NCI-H2171 (cell line): ENCODE measurements at places on chromosomes 2 and 18.

DNA sequence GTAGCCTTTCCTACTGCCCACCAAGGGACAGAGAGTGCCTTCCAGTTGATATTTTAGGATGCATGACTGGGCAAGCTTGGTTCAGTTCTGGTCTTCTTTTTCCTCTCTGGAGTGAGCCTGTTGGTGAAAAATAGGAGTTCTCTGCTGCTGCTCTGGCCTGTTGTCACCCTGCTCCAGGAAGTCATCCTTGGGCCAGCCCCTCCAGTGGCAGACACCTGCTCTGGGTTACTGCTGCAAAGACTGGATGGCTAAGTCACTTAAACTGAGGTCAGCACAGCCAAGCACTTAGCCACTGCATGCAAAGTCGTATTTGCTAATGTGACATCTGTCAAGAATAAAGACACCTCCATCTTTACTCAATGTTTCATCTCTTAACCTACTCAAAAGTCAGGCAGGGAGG, 219.6 kb upstream of the ID2 start:
- DNase-seq: no peak

- DNase-seq: no peak
Observed at GRCh38 chr18:11124054-11124453, 25.3 kb downstream of the PIEZO2 start.

DNA sequence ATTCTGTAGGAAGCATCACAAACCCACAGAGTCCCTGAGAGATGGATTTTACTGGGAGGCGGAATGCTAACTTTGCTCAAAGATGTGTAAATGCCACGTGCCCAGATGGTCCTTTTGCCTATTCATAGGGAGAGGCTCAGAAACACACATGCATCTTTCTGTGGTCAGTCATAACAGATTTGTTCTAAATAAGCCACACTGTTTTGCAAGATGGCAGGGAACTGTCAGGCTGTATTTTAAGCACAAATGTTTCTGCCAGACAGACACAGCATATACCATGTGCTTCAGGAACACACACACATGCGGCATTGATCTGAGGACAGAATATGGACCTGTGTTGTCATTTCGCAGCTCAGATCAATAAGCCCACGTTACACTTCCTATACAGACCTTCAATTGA, 312.0 kb downstream of the GPD2 start:
- DNase-seq: no peak

DNA sequence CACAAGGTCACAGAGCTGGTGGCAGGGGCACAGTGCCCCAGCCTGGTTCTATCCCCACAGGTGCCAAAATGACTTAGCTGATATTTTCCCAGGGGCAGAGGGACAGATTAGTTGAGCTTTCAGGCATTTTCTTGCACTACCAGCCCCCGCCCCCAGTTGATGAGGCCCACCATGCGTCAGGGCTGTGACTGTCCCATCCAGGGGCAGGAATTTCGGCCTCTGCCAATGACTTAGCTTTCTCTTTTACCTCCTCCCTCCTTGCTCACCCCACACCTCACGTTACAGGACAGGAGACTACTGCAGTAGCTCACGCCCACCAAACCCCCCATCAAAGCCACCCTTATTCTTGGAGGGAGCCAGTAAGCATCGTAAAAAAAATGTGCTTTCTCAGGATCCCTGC, 31.5 kb downstream of the MRO start:
- no peak for DNase-seq

- DNase-seq: no peak
Observed at GRCh38 chr18:45557287-45557686, 58.0 kb upstream of the SLC14A2 start.

- no peak for DNase-seq
Observed at GRCh38 chr2:237779521-237779920, 19.1 kb upstream of the RBM44 start.

- DNase-seq: no peak
Observed at GRCh38 chr2:18066066-18066465, 187.6 kb downstream of the KCNS3 start.

DNA sequence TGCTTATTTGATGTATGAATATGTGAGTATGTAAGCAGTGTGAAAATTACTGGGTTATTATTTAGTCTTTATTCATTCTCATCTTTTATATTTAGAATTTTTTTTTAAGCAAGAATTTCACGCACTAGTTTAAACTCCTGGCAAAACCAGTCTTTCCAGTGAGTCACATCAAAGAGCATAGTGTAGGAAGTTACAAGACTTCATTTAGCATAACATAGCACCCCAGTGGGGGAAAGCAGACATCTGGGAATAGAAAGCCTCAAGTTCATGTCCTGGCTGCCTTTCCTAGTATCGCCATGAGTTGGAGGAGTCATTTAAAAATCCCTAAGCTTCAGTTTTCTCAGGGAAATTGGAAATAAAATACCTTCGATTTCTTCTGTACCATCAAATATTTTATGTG, 408.3 kb downstream of the NUP35 start:
- no peak for DNase-seq

- no peak for DNase-seq
Observed at GRCh38 chr2:45130736-45131135, 121.5 kb upstream of the SIX2 start.

GRCh38 chr2:123043458-123043857, 981.6 kb upstream of the CNTNAP5 start:
- DNase-seq: no peak

DNA sequence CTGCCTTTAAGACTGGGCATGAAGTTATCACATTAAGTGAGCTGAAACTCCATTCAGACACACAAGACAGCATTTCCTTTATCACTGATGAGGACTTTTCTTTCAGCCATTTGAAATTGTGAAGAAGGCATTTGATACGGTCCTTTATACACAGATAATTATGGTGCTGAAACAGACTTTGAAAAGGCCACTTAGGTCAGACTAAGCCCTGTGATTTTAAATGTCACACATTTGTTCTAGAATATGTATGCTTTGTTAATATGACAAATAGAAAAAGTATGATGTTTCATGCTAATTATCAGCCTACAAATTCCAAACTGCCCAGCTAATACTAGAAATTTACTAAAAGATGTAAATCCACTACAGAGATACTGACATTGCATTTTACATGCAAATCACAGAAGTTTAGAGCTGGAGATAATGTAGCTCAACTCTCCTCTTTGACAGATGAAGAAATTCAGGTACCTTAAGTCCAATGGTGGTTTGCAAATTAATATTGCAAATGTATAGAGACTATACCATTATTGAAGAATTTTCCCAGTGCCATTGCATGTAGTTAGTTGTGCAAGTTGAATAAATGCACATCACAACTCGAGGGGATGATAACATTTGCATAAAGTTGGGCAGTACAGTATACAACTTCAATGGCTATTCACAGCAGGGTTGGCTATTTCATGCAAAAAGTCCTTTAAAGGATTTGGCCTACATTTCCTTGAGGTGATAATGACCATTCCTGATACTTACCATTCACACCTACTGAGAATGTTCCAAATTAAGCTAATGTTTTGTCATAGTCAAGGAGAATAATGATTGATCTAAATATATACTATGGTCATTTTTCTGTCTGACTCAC, 175.2 kb downstream of the UPP2 start:
- no peak for DNase-seq

DNA sequence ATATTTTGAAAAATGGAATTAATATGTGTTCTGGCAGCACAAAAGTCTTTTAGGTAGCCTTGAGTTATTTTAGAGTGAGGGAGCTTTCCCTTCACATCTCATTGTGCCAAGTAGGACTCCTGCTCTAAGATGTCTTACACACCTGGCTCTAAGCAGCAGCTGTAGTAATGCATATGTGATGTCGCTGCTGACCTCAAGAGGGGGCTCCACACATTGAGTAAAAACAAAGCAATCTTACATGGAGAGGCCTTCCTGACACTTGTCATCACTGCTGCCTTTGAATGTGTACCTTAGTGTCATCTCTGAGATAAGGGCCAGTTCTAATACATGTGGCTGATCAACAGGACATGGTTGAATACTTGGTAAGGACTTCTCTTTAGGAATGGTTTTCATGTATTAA, 75.8 kb downstream of the ACTR3 start:
- peak; percentile 4 for DNase-seq

DNA sequence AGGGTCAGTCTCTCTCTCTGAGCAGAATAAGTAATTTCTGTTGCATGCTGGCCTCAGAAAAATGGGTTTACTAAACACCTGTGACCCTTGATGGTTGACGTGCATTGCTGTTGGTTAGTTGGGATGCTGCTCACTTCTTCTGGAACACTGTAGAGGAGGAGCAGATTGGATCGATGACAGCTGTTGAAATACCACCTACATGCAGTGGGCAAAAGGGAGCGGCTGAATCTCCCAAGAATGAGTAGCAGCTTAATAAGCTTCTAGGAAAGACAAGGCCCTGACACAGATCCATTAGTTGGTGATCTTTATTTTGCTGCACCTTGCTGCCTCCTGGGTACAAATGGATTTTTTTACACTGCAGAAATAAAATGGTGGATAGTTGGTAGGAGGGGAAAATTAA, 43.2 kb downstream of the KDM3A start:
- DNase-seq: no peak

- no peak for DNase-seq
Observed at GRCh38 chr2:96699621-96700020, 40.2 kb downstream of the LMAN2L start.

DNA sequence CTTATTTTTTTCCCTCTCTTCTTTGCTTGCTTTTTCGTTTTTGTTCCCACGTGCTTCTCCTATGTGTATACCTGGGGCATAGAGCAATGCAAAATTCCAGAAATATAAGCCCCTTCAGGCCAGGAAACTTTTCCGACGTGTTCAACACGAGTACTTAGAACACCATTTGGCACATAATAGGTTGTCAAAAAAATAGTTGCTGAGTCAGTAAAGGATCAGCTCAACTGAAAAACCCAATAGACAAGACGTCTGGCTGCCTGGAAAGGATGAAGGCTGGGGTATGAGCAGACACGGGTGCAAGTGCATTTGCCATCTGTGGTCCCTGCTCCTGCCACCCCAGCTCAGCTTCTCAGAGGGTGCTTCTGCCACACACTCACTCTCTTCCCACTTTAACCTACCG, 823.0 kb upstream of the SOX11 start:
- no peak for DNase-seq

GRCh38 chr18:46715062-46715461, 41.8 kb downstream of the ST8SIA5 start:
- DNase-seq: no peak

- DNase-seq: no peak
Observed at GRCh38 chr2:101464841-101465240, 10.1 kb downstream of the RFX8 start.

GRCh38 chr2:69007603-69008002, 5.4 kb upstream of the ANTXR1 start:
- DNase-seq: no peak

DNA sequence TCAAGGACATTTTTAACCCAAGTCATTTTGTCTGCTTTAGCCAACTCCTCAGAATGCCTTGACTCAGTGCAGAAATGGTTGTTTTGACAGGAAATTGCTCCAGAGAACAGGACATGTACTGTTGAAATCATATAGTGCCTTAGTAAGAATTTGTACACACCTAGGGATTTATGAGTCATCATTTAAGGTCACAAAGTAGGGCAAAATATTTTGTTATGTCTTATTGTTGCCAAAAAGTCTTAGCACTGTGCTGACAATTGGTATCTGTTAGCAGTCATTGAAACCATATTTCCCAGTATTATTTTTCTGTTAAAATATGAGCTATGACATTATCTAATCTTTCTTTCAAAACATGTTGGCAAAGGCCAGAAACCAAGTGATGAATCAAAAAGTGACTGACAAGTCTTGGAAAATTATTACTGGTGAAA, 104.5 kb downstream of the OSBPL6 start:
- DNase-seq: no peak

- DNase-seq: no peak
Observed at GRCh38 chr2:38700881-38701458, 35.1 kb downstream of the GALM start.

GRCh38 chr2:60957224-60957623, 60.3 kb upstream of the PEX13 start:
- no peak for DNase-seq

DNA sequence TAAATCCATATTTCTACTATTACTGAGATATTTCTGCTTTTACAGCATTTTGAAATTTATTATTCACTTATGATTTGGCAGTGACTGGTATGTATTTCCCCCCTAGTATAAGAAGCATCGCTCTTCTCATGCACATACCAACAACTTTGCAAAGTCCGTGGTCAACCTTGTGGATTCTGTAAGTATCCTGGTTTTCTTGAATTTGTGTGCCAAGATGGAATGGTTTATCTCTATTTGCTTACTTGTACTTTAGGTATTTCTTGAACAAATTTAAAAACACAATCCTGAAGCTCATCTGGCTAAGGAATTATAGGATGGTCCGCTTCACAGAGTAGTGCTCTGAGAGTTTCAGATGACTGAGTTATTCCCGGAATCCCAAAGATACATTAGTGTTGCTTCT, 85.0 kb upstream of the FAM237A start:
- DNase-seq: no peak

- DNase-seq: no peak
Observed at GRCh38 chr2:85588236-85588635, 4.0 kb downstream of the VAMP5 start.

DNA sequence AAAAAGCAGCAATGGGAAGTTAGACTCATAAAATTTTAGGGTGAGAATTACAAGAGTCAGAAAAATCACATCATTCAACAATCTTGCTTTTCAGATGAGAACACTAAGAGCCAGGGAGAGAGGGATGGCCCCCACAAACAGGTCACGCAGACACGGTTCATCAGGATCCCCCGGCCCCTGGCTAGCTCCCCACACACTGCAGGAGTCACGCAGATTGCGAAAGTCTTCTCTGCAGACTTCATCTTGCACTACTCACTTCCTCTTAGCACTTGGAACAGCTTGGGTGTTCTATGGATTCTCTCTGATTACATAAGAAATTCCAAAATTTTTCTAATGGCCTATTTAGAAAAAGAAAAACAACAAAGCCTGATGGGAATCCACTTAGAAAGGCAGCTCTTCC, 21.6 kb upstream of the SULT1C2 start:
- no peak for DNase-seq

DNA sequence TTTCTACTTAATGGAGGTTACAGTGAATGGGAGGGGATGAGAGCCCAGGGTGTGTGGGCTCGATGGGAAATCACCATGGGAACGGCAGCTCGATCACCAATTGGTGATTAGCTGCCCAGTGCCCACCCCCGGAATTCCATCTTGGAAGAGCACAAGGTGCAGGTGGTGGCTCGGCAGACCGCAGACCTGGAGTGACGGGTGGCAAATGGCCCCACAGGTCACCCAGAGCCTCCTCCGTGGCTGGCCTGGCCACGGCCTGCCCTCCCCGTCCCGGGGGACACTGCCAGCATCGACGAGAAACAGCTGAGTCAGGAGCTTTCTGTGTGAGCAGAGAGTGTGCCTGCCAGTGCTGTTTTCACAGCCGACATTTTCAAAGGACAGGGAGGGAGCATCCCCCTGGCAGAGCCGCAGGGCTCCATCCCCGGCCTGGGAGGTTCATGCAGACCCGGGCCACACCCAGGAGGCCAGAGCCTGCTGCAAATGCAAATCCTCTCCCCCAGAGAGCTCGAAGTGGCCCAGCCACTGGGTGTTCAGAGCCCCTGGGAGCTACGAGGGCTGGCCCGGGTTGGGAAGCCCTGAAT, 176.4 kb upstream of the MYT1L start:
- DNase-seq: no peak

DNA sequence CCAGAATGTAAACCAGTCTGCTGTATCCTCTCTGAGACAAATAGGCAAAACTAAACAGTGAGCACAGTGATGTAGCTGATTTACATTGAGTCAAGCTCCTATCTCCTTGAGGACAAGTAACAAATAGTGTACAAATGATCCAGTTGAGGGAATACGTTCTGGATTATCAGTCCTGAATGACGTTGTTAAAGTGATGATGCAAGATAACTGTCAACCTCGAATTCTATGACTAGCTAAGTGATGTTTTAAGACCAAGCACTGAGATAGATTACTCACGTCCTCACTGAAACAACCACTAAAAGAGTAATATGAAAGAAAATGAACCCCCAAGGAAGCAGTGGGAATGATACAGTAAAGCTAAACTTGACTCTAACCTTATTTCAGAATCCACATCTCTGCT, 46.8 kb downstream of the SMC6 start:
- no peak for DNase-seq
